DMS79 treated with DMSO at 0.1 percent for 48 hours (cell line): ENCODE measurements at places on chromosomes 5 and 9.

DNA sequence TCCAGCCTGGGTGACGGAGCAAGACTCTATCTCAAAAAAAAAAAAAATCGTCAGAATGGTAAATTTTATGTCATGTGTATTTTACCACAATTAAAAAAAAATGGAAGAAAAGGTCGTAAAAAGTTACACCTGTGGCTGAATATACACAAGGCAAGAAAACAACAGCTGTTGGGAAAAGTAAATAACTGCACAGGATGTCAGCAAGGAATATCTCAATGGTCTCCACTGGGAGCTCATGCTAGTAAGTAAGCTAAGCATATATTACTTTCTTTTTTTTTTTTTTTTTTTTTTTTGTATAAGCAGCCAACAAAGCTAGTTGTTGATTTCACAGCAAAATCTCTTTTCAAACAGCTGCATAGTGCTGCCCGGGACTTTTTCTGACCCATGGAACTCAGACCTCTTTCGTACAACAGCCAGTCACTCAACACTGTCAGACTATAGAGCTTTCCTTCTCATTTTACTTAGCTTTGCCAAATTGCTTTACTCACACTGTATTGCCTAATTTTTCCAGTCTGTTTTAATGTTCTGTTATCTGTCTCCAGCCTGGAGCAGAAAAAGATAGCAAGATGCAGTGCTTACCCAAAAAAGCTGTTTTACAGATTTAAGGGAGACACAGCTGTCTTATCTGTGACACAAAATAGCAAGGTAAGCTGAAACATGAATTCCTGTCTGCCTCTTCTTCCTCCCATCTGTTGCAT lies 175.9 kb downstream of the ENC1 start:
- DNase-seq, result no peak

DNA sequence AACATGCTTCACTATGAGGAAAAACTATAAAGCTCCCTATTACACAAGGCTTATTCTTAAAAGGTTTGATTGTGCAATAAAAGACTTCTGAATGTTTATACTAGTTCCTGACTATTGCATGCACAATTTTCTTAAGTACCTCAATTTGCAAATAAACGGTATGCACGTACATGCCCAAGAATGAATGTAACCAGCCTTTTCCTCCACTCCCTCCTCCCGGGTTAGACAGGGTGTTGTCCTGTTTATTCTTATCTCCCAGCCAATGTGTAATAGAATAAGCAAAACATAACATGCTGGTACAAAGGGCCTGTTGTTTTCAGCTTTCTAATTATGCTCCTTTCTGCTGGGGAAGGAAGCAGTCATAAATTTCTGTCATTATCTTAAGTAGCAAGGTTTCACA lies 79.1 kb downstream of the AOPEP start:
- DNase-seq, result peak; percentile 63

DNA sequence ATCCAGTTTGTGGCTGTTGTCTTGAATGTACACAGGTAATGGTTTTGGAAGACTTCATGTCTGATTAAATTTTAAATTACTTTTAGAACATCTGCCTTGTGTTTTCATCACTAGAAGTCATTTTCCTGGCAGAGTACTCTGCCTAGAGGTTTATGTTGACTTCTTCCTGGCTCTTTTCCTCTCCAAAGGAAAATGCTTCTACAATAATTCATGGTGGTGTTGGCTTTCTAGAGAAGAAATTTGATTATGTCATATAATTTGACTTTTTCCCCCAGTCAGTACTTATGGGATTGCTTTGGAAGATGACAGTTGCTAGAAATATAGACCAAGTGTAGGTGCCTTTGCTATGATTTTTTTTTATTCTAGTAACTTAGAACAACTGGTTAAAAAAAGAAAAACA lies 46.8 kb downstream of the F2RL2 start:
- no peak for DNase-seq

DNA sequence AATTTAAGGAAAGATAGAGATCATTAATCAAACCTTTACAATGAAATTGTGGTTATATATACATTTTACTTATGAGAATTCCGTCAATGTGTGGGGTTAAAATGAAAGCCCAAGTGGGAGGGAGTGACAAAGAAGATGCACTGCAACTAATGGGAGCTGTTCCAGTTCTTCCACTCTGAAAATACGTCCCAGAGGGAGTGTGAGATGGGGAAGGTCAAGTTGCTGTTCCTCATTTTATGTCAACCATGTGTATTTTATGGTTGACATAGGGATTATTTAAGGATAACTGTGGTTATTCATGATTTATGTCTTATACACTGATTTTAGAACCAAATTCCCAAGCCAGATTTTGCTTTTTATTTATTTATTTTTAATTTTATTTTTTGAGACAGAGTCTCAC lies 14.2 kb upstream of the RGS3 start:
- no peak for DNase-seq

DNA sequence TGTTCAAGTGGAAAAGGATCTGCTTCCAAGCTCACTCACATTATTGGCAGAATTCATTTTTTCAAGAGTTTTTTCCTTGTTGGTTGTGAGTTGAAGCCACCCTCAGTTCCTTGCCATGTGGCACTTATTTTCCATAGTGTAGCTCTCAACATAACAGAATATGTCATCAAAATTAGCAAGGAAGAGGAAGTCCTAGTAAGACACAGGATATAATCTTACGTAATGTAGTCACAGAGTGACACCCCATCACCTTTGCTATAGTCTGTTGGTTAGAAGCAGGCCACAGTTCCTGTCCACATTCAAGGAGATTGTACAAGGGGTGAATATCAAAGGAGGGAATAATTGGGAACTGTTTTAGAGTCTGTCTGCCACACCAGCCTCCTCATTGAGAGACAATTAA lies 15.7 kb downstream of the IRGM start:
- DNase-seq, result no peak

DNA sequence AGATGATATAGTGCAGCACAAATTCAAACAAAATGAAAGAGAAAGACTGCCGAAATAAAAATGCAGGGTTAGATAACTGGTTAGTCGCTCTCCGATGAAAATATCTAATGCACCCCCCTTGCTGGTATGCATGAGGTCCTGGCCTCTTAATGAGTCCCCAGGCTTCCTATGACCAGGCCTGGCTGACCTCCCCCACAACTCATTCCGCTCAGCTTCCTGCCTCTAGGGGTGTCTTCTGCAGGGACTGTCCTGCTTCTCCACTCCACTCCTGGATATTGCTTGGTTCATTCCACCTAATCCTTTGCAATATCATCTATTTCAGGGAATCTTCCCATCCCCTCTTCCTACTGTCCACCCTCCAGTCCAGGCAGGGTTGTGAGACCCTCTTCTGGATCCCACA lies 341.8 kb downstream of the ASTN2 start:
- no peak for DNase-seq

GRCh38 chr5:18798058-18798457 lies 1163.8 kb downstream of the TAF11L14 start:
- DNase-seq, result no peak

DNA sequence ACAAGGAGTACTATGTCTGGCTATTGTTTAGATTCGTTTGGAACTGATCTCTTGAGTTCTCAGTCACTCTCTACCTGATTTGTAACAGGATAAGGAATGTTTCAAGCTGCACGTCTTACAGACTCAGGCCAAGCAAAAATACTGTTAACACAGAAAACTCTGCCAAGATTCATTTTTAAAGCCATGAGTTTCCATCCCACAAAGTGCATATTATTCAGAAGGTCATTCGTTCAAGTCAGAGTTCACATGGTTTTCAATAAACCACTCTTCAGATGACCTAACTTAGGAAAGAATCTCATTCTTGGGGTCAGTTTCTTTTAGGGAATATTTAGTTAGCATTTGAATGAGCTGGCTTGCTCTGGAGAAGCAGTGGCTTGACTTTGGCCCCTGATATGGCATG lies 49.3 kb downstream of the F2R start:
- DNase-seq, result no peak

GRCh38 chr5:107426209-107426608 lies 244.5 kb downstream of the EFNA5 start:
- no peak for DNase-seq

- DNase-seq, result no peak
Observed at GRCh38 chr9:129224618-129225489, 46.8 kb upstream of the IER5L start.

GRCh38 chr9:31185831-31186230 lies 1198.6 kb upstream of the ACO1 start:
- DNase-seq, result no peak

GRCh38 chr5:36240779-36241630 lies 720 bp downstream of the NADK2 start:
- peak; percentile 5 for DNase-seq

- no peak for DNase-seq
Observed at GRCh38 chr9:135243201-135244190, 156.0 kb downstream of the OLFM1 start.

DNA sequence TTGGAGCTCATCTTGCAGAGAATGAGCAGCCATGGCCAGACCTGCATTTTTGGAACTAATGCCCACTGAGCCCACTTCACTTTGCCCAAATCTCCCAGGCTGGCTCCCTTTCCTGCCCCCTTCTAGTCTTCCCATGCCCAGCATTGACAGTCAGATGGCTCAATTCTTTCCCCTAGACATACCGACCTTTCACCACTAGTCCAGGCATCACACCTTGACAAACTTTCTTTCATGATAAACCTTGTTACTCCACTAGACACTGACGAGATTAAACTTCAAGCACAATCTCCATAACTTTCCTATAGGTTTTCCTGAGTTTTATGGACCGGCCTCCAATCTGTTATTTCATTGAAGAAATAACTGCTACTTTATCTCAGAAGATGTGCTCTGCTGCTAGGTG lies 47.8 kb upstream of the RAI14 start:
- no peak for DNase-seq

GRCh38 chr5:50745221-50745910 lies 78.9 kb downstream of the PARP8 start:
- DNase-seq, result peak; percentile 14

GRCh38 chr5:67293226-67293625 lies 96.6 kb upstream of the CD180 start:
- no peak for DNase-seq

DNA sequence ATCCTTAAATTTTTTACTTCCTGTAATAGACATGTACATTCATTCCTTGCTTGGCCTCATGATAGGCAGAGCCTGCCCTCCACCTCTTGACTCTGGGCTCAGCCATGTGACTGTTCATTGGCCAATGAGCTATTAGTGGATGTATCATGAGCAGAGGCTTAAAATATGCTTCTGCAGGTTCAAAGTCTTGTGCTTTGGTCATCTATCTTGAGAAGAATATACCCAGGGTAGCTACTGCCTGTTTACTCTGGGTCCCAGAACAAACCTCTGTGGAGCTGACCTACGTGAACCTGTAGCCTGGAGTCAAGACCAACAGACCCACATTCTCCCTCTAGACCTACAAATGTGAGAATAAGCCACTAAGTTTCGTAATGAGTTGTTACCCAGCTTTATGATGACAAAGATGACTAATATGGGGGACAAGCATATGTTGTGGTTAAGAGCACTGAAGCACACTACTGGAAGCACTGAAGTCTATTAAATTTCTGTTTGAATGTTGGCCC lies 244.4 kb downstream of the MAST4 start:
- DNase-seq, result no peak

DNA sequence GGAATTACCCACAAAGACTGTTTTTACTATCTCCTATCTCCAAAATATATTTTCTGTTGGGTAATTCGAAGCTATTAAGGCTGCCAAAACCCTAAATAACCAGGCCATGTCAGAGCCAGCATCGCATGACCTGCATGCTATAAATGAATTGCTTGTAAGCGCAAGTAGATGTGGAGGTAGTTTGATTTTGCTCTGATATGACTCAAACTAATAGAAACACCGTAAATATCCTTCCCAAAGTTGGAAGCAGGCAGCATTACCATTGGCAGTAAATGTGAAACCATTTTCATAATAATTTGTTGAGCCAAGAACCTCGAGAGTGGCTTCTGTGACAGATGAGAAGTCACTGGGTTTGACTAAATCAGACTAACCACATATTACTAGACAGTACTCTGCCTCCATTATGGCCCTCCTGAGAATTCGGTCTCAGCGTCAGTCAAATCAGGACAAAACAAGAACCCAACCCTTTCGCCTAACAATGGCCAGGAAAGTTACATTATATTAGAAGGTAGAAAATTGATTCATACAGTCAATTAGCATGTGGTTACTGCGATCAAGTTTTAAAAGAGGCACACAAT lies 289.8 kb downstream of the SPOCK1 start:
- DNase-seq, result peak; percentile 67

GRCh38 chr9:106945727-106946660 lies 83.0 kb downstream of the ZNF462 start:
- DNase-seq, result no peak

DNA sequence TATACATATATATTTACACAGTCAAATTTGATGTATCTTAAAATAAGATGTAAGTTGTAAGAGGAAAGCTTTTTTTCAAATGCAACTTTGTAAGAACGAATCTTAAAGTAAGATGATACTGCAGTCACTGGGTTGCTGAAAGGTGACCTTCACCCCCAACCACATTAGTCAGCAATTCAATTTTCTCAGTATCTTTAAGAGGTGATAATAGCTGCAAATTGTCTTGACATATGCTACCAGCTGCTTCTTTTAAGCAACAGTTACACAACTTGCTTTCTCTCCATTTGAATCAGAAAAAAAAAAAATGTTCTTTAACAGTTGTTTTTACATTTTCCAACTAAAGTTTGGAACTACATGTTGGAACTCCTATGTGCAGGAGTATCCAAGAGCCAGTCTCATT lies 246.6 kb upstream of the CCNG1 start:
- no peak for DNase-seq

DNA sequence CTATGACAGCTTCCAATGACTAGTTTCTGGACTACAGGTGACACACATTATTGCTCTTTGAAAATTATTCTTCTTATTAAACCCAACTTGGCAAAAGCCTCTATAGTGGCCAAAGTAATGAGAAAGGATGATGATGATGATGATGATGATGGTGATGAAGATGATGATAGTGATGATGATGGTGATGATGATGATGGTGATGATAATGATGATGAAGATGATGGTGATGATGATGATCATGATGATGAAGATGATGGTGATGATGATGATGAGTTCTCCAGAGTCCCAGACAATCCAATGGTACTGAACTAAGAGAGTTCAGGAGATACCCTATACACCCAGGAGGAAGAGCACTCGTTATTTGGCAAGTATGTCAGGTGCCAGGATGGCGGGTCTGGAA lies 739.4 kb downstream of the IRX1 start:
- no peak for DNase-seq

DNA sequence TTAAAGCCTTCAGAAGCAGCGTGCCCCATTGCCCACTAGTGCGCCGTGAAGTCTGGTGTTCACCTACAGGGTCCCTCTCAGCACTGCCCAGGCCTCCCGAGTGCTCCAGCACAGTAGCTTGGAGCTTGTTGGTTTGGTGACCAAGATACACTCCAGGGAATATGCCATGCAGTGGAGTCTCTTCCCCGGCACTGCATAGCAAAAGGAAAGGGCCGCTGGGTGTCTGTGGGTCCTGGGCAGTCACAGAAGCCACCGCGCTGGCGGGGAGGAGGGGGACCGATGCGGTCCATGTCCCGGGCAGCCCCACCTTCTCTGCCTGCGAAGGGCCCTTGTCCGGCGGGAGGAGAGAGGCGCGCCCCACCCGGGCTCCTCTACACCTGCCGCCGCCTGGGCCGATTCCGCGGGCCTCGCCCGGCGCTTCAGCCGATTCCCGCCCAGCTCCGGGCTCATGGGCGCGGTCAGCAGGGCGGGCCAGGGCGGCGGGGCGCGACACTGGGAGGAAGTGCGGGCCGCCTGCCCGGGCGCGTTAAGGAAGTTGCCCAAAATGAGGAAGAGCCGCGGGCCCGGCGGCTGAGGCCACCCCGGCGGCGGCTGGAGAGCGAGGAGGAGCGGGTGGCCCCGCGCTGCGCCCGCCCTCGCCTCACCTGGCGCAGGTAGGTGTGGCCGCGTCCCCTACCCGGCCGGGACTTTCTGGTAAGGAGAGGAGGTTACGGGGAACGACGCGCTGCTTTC lies at the start of gene SYK:
Gene SYK, plus strand, starts transcription at position 579 of the 732 bp plus-strand sequence. CDS start 42,080 bp downstream, outside the sequence.
- peak; percentile 18 for DNase-seq

- DNase-seq, result no peak
Observed at GRCh38 chr5:14109041-14109747, 33.9 kb upstream of the TRIO start.
